ENCODE measurements at places on chromosomes 3 and 15.

GRCh38 chr3:144431134-144431533 lies 459.5 kb downstream of the DIPK2A start:
- DNase-seq: no peak

- no peak for DNase-seq
Measured at GRCh38 chr3:175041369-175041768, 182.2 kb downstream of the NAALADL2 start.

GRCh38 chr3:193796089-193796488 lies 203.1 kb downstream of the OPA1 start:
- DNase-seq: no peak

GRCh38 chr3:50156549-50157493 lies 1.7 kb downstream of the SEMA3F start:
- peak; percentile 32 for DNase-seq

DNA sequence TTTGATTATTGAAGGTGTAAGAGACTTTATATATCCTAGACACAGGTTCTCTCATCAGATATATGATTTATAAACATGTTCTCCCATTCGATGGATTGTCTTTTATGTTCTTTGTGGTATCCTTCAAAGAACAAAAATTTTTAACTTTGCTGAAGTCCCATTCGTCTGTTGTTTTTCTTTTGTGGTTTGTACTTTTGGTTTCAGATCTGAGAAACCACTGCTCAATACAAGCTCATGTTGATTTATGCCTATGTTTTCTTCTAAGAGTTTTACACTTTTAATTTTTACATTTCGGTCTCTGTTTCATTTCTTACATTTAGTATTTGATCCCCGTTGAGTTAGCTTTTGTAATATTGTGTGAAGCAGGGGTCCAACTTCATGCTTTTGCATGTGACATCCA lies 103.3 kb upstream of the SPRED1 start:
- no peak for DNase-seq

GRCh38 chr3:181753391-181753790 lies 41.7 kb downstream of the SOX2 start:
- DNase-seq: no peak

GRCh38 chr3:16900779-16901440 lies 16.2 kb downstream of the PLCL2 start:
- DNase-seq: no peak

- no peak for DNase-seq
Measured at GRCh38 chr3:170826047-170826446, 43.9 kb downstream of the RPL22L1 start.

- DNase-seq: peak; percentile 47
Measured at GRCh38 chr3:196323691-196324090, 5.7 kb upstream of the DYNLT2B start.

GRCh38 chr15:72124218-72124617 lies 6.0 kb downstream of the SENP8 start:
- no peak for DNase-seq

Measured in fibroblast of lung (primary cell).